ENCODE measurements at places on chromosomes 7 and 10.

GRCh38 chr7:36862771-36863261, 138.5 kb upstream of the AOAH start:
- no peak for DNase-seq

DNA sequence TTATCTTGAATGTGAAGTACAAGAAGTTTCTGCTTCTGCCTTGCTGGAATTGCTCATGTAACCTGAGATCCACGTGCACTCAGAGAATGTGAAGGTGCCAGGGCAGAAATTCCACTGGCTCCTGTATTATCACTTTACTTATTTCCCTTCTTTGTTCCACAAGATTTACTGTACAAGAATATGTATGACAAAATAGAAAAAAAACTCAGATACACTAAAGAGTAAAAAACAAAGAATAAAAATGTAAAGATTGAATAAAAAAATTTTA, 43.0 kb downstream of the PLCE1 start:
- no peak for DNase-seq

DNA sequence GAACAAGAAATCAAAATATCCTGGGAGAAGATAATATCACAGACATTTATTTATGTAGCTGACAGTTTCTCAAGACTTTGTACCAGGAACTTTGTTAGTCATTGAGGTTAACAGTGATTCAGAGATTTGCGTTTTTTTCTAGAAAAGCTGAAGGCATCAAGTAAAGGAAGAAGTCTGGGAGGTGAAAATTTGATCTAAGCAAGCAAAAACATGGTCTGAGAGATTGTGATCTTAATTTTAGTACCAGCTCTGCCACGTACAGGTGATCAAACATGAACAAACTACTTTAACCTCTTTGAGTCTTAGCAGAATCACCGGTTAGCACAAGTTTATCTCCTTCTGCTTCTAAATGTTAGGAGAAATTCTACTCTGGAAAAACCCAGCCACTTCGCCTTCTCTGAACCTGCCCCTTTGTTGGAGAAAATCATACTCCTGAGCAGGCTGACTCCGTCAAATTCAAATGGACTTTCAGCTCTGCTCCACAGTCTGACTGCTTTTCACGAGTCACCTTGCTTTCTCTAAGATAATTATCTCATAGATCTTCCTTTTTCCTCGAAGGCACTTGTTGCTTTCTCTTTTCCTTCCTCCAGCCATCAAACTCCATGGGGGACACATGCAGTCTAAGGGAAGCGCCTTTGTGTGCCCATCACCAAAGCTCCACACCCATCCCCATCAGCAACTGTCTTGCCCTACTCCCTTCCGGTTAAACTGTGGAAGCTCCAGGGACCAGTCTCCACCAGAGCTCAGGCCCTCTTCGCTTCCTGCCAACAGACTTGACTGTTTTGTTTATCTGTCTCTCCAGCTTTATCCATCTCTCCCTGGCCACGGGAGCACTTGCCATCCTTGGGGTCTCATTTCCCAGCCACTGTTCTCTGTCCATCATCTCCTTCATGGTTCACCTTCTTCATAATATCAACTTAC, 86.3 kb downstream of the PRKCQ start:
- DNase-seq, result no peak

DNA sequence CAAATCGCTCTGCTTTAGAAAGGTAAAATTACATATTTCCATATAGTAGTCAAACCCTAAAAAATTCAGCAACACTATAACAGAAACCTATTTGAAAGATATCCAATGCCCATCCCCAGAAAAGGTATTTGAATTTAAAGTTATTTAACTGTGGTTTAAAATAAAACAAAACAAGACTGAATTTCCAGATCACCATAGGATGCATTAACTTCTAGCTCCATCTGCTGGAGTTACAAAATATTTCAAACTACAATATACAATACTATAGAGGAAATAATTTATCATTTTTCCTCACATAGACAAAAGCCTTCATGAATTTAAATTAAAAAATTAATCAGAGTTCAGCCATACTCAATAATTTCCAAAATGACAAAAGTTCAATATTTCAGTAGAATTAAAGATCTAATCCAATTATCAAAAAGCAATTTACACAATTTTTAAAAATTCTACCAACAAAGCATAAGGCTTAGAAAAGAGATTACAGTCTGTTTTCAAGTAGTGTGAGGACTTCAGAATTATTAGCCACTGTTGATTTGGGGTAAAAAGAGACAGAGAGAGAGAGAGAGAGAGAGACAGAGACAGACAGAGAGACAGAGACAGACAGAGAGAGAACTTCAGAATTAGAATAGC, 75.9 kb downstream of the LMBR1 start:
- DNase-seq, result no peak

GRCh38 chr10:47295411-47295810, 4.6 kb upstream of the GDF10 start:
- no peak for DNase-seq

GRCh38 chr10:87546210-87546609, 41.5 kb downstream of the MINPP1 start:
- no peak for DNase-seq

- DNase-seq, result no peak
Measured at GRCh38 chr10:123945325-123945920, 53.8 kb upstream of the CPXM2 start.

DNA sequence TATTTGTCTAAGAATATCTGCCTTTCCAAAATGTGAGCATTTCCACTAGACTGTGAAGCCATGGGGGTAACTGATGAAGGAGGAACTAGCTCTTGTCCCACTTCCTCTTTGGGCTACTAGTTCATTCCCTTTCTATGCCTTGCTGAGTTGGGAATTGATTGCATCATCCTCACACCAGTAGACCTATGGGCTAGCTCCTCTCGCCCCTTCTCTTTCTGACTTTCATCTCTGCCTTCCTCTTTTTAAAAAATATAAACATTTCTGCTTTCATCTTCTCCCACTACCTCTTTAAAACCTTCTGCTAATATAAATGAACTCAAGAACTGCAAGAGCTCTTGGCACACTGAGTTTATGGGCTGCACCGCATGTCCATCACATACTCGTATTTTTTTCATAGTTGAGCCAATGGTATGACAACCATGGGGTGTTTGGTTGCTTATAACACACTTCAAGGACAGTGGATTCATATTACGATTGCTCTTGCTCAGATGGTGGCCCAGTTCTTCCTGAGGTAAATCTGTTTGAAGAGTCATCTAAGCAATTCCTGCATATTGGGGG, 182.0 kb downstream of the REEP3 start:
- DNase-seq, result no peak

GRCh38 chr7:142240546-142240945, 17.3 kb downstream of the PRSS58 start:
- no peak for DNase-seq

- DNase-seq, result no peak
Measured at GRCh38 chr7:138903859-138904435, 77.2 kb downstream of the KIAA1549 start.

GRCh38 chr7:55533050-55533728, 39.1 kb downstream of the VOPP1 start:
- DNase-seq, result no peak

DNA sequence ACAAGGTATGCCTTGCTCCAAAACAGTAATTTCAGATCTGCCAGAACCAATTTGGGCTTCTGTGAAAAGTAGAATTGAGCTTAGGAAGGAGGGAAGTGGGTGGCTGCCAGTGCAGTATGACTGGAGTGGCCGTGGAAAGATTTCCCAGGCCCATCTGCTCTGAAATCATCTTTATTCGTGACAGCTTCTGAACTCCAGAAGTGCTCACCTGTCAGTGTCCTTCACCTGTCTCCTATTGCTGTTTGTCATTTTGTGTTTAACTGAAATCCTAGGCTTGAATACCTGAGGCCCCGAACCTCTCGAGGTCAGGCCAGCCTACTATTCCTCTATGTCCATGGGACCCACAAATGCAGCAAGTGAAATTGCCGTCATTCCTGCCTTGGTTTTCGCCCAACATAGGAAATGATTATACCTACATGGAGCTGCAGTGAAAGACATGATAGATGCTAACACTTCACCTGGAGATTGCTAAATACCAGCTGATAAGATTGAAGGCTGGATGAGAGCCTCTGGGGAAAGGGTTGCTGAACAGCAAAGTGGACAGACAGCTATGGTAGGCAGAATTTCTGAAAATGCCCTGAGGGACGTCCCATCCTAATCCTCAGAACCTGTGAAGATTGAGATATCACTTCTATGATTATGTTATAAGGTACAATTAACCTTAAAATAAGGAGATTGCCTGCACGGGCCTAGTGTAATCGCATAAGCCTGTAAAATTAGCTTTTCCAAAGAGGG, 82.1 kb downstream of the C1GALT1 start:
- no peak for DNase-seq

DNA sequence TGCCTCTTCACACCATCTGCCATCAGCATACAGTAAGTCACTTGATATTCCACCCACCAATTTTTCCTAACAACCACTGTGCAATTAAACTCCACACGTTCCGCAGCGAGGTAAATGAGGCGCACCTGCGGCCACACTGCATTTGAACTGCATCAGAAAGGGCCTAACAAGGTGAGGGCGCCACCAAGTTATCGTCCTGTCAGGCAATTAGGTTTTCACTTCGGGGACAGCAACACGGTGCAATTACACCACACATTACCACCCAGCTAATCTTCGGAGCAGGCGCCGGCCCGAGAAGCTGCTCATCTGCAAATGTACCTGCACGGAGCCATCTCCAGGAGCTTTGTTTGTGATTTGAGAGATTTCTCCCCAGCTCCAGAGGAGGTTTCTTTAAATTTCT, 84.4 kb downstream of the EBF3 start:
- peak; percentile 48 for DNase-seq

DNA sequence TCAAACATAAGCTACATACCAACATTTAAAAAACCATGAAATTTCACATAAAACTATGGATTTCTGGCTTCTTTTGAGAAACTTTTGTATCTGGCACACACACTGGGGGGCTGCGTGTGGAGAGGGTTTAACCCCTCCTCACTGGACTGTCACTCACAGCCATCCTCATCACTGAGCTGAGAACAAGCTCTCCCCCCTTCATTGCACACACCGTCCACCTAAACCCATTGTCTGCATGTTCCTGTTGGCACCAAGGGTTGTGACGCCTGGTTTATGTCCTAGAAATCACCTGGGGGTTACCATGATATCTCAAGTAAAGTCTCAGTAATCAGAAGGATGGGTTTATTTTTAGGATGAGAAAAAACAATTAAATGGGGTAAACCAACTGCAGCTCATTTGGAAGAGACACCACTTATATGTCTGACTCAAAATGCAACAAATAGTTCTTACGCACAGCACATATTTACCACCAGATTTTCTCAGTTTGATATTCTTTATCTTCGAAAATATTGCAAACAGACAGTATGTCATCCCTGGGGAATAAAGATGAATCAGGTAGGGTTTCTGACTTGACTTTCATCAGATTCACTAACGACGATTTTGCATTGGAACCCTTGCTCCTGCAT, 218.5 kb upstream of the KLF6 start:
- no peak for DNase-seq

- DNase-seq, result no peak
Measured at GRCh38 chr10:132942101-132943057, at the start of gene CFAP46. CFAP46 (minus strand) TSS chr10:132942570; CDS start chr10:132942484, 86 bp downstream.

DNA sequence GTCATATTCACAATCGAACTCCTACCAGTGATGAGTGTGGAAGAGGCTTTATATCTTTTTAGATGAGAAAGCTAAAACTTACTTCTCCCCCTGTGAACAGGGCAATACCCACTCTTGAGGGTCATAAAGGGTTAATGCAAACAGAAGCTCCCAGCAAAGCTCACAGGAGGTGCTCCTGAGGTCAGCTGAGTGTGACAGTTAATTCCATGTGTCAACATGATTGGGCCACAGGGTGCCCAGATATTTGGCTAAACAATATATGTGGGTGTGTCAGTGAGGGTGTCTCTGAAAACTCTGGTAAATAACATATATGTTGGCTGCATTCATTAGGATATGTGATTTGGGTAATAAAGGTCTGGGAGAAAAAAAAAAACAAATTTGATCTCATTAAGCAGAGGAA, 86.0 kb downstream of the HIP1 start:
- no peak for DNase-seq

DNA sequence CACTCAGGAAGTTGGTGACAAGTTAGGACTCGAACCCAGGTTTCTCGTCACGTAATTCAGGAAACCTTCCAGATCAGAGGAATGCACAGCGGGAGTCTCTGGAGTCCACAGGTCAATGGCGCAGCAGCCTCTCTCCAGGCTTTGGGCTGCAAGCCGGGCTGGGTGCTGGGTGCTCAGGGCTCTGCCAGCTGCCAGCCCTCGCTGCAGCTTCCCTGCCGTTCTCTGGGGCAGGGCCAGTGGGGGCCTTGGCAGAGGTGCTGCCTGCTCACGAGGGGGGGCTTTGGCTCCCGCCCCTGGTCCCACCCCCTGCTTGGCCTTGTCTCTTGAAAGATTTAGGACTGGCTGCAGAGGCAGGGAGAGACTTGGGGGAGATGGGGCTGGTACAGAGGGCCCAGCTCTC, at the start of gene TACR2:
TACR2 (minus strand) TSS at position 224 of the 400 bp plus-strand sequence. CDS start 595 bp downstream, outside the sequence.
- DNase-seq, result no peak

- DNase-seq, result no peak
Measured at GRCh38 chr10:111004016-111004415, 72.8 kb upstream of the ADRA2A start.

- no peak for DNase-seq
Measured at GRCh38 chr7:134375206-134375605, 58.5 kb upstream of the SLC35B4 start.

DNA sequence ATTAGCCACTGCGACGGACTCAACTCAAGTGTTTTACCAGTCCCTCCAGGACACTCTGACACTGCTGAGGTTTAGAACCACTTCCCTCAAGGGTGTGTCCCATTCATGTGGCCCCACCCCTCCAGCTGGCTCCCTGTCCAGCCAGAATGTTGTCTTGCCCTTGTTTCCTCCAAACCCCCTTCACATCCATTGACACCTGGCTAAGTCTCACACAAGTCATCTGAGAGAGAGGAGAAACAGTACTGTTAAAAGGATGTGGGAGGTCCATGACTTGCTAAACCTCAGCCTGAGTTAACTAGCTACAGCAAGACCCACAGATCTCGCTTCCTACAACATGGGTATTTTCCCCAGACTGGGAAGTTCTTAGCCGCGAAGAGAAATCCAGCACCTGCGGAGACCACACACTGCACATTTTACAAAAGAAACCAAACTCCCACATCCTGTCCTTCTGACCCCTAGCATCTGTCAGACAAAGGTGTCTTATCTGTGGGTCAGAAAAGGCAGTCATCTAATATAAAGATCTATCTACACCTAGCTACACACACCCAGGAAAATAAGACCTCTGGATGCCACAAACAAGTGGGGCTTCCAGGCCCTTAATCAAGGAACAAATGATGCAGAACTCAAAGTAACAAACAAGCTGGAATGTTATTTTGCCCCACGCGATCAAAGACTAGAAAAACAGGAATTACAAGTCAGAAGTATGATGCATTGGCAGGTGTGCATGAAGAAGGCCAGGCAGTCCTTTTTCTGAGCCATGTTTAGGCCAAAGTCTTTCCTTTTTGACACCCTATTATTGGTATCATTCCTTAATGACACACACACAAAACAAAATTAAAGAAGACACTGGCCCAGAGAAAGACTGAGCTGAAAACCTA, 13.9 kb downstream of the OSBPL3 start:
- DNase-seq, result no peak

DNA sequence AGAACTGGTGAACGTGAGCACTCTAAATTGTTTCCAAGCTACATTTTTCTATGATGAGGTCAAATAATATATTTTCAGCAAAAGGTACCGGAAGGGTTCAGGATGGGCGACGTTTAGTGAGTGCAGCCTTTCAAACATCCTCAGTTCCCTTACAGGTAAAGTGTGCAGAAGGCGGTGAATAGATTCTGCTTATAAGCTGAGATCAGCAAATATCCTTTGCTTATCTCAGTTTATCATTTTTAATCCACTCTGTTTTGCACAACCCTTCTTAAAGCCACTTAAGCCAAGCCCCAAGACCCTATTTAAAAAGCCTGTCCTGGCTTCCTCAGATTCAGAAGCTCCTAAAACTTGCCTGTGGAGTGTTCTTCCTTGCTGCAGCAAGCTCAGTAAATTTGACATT, 103.1 kb upstream of the DGKB start:
- DNase-seq, result no peak

Data from NCI-H1417 treated with DMSO at 0.1 percent for 48 hours (cell line).